Mesothelial cell of epicardium (in vitro differentiated cells): ENCODE measurements at places on chromosomes 12 and 14.

DNA sequence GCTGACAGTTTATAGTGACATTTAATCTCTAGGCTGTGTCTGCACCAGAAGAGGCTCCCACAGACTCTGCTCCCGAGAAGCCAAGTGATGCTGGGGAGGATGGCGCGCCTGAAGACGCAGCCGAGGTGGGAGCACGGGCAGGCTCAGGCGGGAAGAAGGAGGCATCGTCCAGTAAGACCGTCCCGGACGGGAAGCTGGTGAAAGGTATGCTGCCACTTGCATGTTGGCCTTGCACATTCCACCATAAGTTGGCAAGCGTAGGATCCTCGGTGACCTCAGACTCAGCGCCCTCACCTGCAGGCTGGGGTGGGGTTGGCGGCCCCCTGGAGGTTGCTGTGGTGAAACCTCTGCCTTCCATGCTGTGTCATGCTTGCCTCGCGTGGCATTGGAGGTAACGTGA lies 45.6 kb downstream of the SFSWAP start:
- DNase-seq: no peak

- no peak for DNase-seq
Observed at GRCh38 chr12:55057481-55057880, 37.7 kb downstream of the NEUROD4 start.

DNA sequence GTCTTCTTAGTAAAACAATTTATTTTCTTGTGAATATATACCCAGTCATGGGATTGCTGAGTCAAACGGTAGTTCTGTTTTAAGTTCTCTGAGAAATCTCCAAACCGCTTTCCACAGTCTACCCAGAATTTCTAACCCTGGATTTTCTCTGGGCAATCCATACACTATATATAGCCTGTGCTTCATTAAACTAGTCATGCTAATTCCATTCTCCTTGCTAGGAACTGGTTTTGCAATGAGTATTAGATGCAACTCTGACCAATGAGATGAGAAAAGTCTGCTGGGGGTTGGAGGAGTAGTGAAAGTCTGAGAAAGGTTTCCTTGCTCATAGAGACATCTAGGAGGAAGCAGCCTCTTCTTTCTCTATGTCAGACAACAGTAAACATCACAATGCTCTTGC lies 196.1 kb upstream of the CDKN3 start:
- no peak for DNase-seq

DNA sequence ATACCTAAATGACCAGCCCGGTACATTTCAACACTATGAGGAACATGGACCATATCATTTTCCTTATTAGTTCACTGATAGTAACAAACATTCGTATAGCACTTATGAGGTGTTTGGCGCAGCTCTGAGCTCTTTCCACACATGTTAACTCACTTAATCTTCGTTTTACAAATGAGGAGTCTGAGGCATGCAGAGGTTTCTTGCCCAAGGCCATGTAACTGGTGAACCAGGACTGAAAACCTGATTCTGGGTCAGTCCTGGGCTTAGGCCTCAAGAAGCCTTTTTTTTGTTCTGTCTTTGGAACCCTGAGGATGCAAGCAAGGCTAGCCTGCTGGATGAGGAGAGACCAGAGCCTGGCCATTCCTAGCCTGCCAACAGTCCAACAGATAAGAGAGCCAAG lies 55.0 kb downstream of the C14orf132 start:
- DNase-seq: no peak

GRCh38 chr14:94686511-94687160 lies 74.4 kb downstream of the SERPINA3 start:
- no peak for DNase-seq

DNA sequence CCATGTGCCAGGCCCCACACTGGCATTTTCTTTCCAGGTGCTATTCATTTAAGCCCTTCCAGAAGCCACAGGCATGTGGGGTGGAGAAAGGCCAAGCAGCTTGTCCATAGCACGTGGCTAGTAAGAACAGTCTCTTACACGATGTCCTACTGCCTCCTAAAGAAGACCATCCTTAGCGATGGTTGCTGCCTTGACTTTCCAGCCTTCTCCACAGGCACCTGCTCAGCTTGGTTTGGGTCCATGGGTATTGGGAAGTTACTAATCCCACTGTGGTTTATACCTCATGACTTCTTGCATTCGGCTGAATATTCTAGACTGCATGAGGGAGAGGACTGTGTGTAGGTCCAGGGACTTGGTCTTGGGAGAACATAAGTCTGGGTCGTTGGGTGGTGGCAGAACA lies 49.2 kb downstream of the NINJ2 start:
- DNase-seq: no peak

DNA sequence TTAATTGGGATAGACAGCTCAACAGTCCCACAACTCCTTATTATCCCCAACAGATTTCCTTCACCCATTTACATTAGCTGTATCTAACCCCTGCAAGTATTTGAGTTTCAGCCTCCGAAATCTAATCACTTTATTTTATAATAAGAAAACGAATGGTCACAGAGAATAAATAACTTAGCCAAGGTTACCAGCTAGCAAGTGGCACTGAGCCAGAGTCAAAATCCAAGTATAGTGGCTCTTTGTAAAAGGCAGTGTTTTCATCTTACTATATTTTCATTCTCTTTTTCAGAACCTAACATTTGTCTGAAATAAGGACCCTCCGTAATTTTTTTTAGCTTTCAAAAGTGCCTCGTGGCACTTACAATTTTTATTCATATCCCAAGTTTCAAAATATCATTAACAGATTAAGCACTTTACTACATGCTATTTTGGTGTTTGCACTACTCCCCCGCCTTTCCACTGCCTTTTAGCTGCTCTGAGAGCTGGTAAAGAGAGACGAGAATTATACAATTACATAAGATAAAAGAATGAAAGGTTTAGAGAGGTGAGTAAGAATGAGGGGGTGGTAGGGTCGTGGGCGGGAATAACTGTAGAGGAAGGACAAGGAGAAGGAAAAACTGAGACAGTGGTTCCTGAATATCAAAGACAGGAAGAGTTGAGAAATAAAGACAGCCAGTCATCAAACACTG lies 3.7 kb upstream of the USP15 start:
- no peak for DNase-seq

GRCh38 chr12:104315326-104316224 lies 12.0 kb downstream of the EID3 start:
- no peak for DNase-seq

- DNase-seq: no peak
Observed at GRCh38 chr14:78782551-78782950, 612.4 kb downstream of the NRXN3 start.

GRCh38 chr14:90539496-90539775 lies 142.6 kb downstream of the CALM1 start:
- DNase-seq: no peak

GRCh38 chr12:9648701-9649531 lies 20.6 kb upstream of the CLEC2D start:
- DNase-seq: no peak

GRCh38 chr14:79337761-79338160 lies 873.5 kb downstream of the DIO2 start:
- DNase-seq: no peak

- DNase-seq: no peak
Observed at GRCh38 chr12:15044471-15044870, 71.6 kb downstream of the PDE6H start.

DNA sequence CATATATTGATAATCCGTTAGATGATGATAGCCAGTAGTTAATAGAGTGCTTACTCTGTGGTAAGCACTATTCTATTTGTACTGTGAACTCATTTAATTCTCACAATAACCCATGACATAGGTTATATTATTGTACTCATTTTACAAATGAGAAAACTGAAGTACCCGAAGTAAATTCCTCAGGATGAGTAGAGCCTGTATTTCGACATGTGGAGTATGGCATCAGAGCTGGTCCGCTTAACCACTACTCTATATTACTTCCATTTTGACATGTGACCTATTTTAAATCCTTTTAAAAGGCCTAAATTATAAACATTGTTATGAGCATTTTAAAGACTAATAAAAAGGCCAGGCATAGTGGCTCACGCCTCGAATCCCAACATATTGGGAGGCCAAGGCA lies 8.0 kb upstream of the RAP1B start:
- no peak for DNase-seq

DNA sequence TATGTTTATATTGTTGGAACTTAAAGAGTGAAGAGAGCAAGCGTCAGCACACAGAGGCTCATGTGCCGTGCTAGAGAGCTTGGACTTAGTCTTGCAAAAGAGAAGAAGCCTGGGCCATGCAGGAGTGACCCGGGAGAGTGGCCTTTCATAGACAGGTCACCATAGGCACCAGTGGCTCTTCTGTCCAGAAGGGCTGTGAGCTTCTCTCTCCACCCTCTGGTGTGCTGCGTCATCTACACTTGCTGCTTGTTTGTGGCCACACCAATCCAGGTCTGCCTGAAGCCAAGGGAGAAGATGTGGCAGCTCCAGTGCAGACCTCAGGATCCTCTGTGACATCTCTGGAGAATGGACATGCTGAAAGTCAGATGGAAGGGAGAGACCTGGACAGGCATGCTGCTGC lies 74.4 kb downstream of the NTF3 start:
- DNase-seq: no peak

DNA sequence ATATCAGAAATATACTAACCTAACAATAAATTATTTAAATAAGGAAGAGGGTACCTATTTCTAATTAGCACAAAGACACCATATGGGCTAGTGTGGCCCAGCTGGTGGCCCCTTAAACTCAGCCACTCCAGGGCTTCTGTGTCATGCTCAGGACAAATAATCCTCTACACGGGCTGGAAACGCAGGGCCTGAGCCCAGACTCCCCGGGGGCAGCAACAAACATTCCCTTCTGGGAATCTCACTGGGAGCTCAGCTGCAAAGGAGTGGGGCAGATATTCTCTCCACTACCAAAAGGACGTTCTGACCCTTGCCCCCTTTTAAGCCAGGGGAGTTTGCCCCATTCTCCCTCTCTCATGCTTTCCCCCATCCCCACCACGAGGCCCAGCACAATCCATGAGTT lies 43.7 kb upstream of the ELK3 start:
- DNase-seq: no peak

- DNase-seq: no peak
Observed at GRCh38 chr12:33994857-33995808, 27.2 kb upstream of the ALG10 start.

DNA sequence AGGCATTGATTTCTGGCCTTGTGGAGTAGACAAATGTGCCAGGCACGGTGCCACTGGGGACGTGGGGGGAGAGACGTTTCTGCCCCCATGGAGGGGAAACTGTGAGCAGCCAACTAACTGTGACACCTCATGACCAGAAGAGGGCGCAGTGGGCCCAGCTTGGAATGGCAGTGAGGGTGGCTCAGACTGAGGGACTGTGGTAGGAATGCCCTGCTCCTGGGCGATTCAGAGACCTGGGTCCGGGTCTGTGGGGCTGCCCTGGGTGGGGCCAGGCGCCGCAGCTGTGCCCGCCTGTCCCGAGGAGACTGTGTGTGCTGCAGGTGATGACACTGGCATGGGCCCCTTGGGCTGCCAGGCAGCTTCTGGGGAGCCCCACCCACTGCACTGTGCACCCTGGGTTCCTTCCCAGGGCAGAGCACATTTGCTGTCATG lies 60.6 kb downstream of the SLC25A47 start:
- DNase-seq: peak; percentile 69

GRCh38 chr12:90335566-90335965 lies 619.4 kb downstream of the CCER1 start:
- no peak for DNase-seq

DNA sequence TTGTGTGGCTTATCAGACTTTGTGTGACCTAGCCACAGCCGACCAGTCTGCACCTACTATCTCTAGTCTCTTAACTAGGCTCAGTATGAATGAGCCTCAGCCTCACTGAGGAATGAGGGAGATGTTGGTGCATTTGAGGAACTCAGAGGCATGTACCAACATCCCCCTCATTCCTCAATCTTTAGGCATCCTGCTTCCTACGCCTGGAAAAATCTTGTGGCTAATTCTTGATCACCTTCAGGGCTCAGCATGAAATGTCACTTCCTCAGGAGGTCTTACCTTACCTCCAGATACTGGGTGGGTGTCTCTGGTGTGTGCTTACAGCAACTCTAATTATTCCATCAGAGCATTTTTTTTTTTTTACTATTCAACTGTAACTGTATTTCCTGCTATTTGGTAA lies 148.8 kb upstream of the TMCC3 start:
- no peak for DNase-seq

GRCh38 chr12:19120795-19121194 lies 8.7 kb upstream of the PLEKHA5 start:
- DNase-seq: no peak

GRCh38 chr14:86521031-86521730 lies 991.2 kb downstream of the FLRT2 start:
- no peak for DNase-seq

- DNase-seq: no peak
Observed at GRCh38 chr12:47095446-47096236, 15.9 kb upstream of the AMIGO2 start.

DNA sequence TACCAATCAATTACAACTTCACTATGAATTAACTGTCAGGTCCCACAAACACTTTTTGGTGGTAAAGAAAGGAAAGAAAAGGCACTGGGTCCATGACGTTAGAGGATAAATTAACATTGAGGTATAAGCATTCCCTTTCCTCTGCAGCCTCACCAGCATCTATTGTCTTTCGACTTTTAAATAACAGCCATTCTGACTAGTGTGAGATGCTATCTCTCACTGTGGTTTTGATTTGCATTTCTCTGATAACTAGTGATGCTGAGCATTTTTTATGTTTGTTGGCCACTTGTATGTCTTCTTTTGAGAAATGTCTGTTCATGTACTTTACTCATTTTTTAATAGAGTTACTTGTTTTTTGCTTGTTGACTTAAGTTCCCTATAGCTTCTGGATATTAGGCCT lies 9.4 kb downstream of the ANKS1B start:
- DNase-seq: no peak

DNA sequence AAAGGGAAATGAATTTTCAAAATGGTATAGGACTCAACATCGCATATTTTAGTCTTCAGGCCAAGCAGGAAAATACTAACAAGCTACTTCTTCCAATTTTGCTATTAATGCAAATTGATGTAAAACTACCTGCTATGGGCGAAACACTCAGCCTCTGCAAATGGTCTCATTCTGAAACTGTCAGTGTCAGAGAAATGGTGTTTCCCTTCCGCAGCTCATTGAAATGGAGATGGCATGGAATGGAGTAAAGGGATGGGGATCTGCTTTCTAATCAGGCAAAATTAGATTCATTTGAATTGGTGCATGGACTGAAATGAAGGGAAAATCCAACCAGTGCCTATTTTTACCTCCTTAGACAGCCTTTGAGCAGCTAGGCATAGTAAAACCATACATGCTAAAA lies 80.4 kb upstream of the EEA1 start:
- DNase-seq: no peak

GRCh38 chr14:60064491-60065072 lies 27.1 kb upstream of the PCNX4 start:
- DNase-seq: no peak

DNA sequence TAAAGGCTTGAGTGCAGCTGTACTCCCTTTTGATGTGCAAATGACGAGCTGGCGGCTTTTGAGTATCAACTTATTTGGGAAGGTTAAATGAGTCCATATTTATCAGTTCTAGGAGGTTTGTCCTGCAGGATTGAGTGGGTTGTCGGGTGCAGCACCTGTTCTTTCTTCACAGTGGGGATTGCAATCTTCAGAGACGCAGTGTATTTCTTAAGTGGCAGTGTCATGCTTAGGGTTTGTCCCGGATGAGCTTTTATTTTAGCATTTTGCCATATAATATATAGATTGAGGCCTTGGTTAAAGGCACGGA lies 1.2 kb downstream of the FUT8 start:
- no peak for DNase-seq
